SHP77 treated with DMSO at 0.1 percent for 48 hours (cell line): ENCODE measurements at places on chromosomes 6 and 20.

- DNase-seq = no peak
Observed at GRCh38 chr6:135182071-135183001, 1.2 kb downstream of the MYB start.

GRCh38 chr20:3000852-3001523 lies 42.4 kb upstream of the GNRH2 start:
- peak; percentile 42 for DNase-seq

DNA sequence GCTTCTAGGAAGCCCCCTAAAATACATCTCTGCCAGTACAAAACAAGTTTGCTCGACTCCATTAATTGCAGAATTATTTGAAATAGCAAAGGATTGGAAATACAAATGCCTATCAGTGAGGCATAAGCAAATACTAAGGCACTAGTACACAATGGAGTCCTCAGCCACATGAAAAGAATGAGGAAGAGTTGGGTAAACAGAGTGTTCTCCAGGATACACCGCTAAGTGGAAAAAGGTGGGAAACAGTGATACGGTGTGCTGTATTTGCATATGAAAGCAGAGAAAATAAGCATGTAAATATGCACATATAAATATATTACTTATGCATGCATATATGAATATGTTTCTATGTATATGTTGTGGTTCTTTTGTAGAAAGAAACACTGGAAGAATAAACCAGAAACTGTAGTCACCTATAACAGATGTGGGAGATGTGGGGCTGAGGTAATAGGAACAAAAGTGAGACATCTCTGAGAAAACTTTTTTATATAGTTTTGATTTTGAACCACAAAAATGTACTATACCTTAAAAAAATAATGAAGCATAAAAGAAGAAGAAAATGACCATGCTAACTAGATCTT lies 143.4 kb upstream of the MYLIP start:
- no peak for DNase-seq

- DNase-seq = no peak
Observed at GRCh38 chr20:6956056-6956455, 188.6 kb downstream of the BMP2 start.

- DNase-seq = no peak
Observed at GRCh38 chr6:90044182-90044832, 150.0 kb downstream of the GJA10 start.
